ENCODE measurements at places on chromosomes 13 and 19.

DNA sequence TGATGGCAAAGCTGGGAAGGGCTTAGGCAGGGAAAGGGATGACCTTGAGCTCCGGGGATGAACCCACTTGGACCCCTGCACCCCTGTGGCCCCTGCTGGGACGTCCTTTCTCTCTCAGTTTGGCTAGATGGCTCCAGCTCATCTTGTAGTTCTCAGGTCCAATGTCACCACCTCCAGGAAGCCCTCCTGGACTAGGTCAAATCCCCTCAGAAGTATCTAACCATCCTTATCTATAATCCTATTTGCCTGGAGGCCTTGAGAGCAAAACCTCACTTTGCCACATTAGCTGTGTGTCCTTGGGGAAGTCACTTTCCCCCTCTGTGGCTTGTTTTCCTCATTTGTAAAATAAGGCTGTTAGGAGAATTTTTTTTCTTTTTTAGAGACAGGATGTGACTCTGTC lies 42.7 kb upstream of the NFIC start:
- no peak for DNase-seq

DNA sequence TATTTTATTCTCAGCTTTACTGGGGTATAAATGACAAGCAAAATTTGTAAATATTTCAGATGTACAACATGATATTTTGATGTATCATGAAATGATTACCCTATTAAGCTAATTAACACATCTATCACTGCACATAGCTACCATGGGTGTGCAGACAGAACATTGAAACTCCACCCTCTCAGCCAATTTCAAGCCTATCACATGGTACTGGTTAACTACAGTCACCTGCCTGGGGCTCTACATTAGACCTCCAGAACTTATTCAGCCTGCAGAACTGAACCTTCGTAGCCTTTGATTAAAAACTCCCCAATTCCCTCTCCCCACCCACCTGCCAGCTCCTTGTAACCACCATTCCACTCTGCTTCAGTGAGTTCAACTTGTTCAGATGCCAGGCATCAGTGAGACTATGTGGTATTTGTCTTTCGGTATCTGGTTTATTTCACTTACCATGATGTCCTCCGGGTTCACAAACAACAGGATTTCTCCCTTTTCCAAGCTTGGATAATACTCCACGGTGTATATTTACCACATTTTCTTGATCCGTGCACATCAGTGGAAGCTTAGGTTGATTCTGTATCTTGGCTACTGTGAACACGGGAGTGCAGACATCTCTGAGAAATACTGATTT lies 19.2 kb downstream of the RAB20 start:
- DNase-seq: no peak

DNA sequence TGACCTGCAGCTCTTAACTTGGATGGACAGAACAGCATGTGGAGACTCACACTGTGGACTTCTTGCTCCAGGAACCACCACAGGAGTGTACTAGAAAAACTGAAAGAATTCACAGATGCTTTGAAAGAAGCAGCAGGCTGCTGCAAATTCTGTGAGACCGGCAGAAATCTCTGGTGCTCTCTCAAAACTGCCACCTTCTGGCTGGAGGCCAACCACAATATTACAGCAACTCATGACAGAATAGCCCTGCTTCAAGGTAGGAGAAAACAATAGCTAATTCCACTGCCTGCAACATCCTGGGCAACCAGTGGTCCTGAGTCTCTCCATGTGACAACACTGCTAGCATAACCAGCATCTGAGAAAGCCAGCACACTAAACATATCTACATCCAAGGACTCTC lies 26.9 kb downstream of the CDK8 start:
- DNase-seq: no peak

GRCh38 chr19:17183271-17183761 lies 31.8 kb upstream of the USE1 start:
- no peak for DNase-seq

GRCh38 chr13:20410726-20411125 lies 114.9 kb downstream of the CRYL1 start:
- DNase-seq: no peak

- no peak for DNase-seq
Measured at GRCh38 chr13:54263868-54264267, 1235.3 kb downstream of the OLFM4 start.

DNA sequence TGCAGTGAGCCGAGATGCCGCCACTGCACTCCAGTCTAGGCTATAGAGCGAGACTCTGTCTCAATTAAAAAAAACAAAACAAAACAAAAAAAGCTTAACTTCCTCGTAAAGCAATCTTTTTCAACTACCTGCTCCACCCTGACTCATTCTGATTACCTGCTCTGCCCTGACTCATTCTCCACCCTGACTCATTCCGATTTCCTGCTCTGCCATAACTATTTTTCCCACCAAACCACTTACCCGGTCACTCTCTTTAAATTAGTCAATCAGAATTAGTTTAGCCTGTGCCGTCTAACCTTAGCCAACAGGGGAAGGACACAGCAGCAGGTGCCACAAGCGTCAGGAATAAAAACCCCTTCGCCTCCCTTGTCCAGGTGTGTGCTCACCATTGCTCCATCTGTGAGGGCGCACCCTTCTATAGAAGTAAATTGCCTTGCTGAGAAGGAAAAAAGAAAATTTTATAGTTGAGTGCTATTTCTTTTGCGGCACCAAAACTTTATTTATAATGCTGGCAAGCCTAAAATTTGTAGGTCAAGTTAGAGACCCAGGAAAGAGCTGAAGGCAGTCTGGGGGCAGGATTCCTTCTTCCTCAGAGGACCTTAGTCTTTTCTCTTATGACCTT lies 1.7 kb upstream of the IFT88 start:
- DNase-seq: no peak

DNA sequence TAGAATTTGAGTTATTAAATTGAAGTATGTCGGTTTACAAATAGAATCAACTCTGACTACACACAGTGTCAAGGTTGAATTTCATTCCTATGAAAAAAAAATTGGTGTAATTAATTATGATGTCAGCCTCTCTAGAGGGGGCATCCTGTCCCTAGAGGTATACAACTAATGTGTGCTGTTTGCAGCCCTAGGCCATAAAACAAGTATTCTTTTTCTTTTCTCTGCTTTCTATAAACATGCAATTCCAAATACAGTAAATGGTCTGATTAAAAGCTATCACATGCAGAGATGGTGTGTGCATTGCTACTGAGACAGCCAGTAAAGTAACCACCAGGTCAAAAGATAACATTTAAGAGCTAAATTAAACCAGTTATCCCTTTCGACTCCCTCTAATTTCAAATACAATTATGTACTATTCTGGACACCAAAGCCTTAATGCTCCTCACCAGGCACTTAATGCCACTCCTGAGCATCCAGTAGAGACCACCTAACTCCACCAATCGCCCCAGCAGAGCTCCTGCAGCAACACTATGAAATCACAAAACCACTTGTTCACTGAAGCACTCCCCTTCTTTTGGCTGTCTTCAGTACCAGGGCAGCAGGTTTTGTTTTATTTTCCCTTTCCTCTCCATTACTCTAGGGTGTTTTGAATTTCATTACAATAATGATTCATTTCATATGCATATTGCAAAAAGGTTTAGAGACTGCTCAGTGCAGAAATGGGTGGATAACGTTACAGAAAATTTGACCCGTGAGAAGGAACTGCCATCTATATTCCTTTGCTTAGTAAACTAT lies 426.9 kb downstream of the PCDH9 start:
- DNase-seq: no peak

- no peak for DNase-seq
Measured at GRCh38 chr13:102815788-102816187, 16.9 kb downstream of the BIVM start.

DNA sequence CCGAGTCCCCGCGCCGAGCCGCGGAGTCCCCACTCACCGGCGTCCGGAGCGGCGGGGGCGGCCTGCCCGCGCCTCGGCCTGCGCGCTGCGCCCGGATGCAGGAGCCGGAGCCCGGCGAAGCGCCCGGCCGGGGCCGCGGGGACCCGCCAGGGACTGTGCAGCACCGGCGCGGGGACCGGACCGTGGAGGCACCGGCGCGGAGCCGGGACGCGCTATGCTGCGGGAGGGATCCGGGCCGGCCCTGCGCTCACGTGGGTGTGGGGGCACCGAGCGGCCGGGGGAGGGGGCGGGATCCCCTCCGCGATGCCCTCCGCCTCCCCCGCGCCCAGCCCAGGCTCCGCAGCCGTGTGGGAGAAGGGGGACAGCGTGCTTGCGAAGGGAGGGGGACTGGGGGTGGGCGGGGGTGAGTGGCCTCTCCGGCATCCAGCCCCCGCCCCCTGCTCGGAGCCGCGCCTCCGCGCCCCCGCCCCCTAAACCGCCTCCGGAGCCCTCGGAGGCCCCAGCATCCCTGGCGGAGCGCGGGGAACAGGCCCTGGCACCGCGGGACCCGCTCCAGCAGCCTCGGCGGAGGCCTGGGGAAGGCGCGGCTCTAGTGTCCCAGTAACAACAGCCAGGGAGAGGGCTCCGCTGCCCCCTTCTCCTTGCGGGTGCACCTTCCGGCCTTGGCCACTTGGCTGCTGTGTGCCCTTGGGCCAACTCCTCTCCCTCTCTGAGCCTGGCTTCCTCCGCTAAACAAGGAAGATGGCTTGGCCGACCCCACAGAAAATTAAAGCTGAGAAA lies at the start of gene SLC1A6:
Gene SLC1A6 (minus strand): TSS at position 389 of the 780 bp plus-strand sequence. CDS start 6,954 bp downstream, outside the sequence.
- no peak for DNase-seq

GRCh38 chr13:97212601-97213040 lies 9.5 kb upstream of the MBNL2 start:
- peak; percentile 47 for DNase-seq

DNA sequence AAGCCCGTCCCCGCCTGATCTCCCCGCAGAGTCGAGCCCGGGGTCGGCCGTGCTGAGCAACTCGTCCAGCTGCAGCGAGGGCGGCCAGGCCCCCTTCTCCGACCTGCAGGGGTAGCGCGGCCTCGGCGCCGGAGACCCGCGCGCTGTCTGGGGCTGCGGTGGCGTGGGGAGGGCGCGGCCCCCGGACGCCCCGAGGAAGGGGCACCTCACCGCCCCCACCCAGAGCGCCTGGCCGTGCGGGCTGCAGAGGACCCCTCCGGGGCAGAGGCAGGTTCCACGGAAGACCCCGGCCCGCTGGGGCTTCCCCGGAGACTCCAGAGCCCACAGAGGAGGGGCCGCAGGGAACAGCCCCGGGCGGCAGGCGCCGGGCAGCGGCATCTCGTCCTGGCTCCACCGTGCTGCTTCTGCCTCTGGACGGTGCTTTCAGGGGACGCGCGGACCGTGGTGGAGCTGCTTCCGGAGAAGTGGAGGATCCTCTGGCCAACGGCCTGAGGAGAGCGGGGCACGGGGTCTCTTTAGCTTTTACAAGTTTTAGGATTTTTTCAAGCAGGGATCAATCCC lies 8.8 kb upstream of the F7 start:
- no peak for DNase-seq

DNA sequence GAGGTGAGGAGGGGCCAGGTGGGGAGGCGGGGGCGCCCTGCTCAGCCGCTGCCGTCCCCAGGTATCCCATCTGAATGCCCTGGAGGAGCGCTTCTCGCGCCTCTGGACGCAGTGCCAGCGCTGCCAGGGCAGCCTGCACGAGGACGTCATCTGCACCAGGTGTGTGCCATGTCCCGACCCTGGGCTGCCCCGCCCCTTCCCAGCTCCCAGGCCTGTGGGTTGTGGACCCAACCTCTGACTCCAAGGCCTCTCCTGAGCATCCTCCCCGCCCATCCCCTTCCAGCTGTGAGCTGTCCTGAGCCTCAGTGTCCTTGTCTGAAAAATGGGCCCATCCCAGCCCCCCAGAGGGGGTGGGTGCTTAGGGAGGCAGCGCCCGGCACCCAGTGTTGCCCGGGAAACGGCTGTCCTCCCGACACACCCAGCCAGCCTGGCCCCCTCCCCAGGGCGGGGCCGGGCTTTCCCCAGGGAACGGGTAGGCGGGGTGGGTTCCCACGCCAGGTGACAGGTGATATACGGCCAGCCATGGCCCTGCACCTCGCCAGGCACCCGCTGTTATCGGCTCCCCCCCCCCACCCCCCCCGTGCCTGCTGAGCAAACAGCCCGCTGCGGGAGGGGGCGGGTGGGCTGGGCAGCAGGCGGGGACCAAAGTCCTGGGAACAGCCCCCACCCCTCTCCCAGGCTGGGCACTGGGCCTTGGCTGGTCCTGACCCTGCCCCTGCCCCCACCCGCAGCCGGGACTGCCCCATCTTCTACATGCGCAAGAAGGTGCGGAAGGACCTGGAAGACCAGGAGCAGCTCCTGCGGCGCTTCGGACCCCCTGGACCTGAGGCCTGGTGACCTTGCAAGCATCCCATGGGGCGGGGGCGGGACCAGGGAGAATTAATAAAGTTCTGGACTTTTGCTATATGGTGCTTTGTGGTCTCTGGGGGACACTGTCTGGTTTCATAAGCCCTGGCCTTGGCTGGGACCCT lies 1.3 kb upstream of the SPIB start:
- no peak for DNase-seq

GRCh38 chr13:42544246-42544926 lies 29.6 kb upstream of the TNFSF11 start:
- no peak for DNase-seq

DNA sequence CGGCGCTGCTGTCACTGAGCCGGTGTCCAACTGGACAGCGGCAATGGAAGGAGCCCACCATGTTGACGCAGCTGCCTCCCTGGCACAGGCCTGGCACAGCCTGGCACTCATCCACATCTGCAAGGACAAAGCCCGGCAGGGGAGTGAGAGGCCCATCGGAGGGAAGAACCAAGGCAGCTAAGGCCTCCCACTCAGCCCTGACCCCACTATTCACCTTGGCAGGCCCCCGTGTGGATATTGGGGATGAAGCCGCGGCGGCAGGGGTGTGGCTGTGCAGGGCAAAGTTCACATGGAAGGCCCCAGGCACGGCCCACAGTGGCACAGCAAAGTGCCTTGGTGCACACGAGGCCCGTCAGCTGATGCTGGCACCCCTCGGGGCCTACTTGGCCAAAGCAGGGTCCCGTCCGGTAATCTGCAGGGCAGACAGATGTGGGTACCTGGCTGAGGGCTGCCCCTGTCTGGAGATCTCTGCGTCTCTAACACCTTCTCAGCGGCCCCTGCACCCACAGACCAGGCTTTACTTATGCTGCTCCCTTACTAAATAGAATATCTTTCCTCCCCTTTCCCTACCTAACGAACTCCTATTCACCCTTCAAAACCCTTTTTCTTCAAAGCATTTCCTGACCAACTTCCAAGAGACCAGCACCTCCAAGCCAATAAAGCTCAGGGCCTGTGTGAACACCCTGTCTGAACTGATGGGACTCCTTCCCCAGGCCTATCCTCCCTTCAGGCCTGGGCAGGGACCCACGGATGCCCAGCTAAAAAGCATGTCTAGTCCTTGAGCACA lies 7.5 kb downstream of the FBN3 start:
- DNase-seq: no peak
